Parietal lobe (tissue), 2 donors: ENCODE measurements at places on chromosomes 4 and X. TPM values are rescaled to one million over a fixed set of nuclear protein-coding genes. Genes with fewer than 3 reads are reported as not detected.

The NEUROG2 gene
- 13.1 TPM for total RNA-seq

The SMR3B gene
- not detected for total RNA-seq

The NAA15 gene
- 59.5 TPM for total RNA-seq

The NLRP2B gene
- 0.31 TPM for total RNA-seq

The C4orf36 gene
- 1.6 TPM for total RNA-seq

The TBC1D9 gene
- 69.5 TPM for total RNA-seq

The LAMTOR3 gene
- total RNA-seq: 50.4 TPM

The ADGRL3 gene
- 301 TPM for total RNA-seq

The PNMA5 gene
- 2.8 TPM for total RNA-seq

The EPHA5 gene
- total RNA-seq: 157 TPM

The H2BW2 gene
- not detected for total RNA-seq

The REELD1 gene
- total RNA-seq: not detected

The PDZD4 gene
- total RNA-seq: 151 TPM

The BRS3 gene
- total RNA-seq: not detected

The WDR17 gene
- total RNA-seq: 78.6 TPM

The HEPH gene
- 4.7 TPM for total RNA-seq

The NPNT gene
- total RNA-seq: 43.8 TPM

The HSFX1 gene
- 4.4 TPM for total RNA-seq

The CHM gene
- 52.9 TPM for total RNA-seq

The ARHGAP6 gene
- 1.3 TPM for total RNA-seq

The FAM47A gene
- total RNA-seq: not detected

The USP9X gene
- total RNA-seq: 256 TPM
